Frontal cortex (tissue), 4 donors: ENCODE measurements at places on chromosomes 13 and 19. TPM values are rescaled to one million over a fixed set of nuclear protein-coding genes. Genes with fewer than 3 reads are reported as not detected.

- peak; percentile 80 for DNase-seq
Measured at GRCh38 chr19:35299523-35300338, 7.8 kb downstream of the MAG start.

DNA sequence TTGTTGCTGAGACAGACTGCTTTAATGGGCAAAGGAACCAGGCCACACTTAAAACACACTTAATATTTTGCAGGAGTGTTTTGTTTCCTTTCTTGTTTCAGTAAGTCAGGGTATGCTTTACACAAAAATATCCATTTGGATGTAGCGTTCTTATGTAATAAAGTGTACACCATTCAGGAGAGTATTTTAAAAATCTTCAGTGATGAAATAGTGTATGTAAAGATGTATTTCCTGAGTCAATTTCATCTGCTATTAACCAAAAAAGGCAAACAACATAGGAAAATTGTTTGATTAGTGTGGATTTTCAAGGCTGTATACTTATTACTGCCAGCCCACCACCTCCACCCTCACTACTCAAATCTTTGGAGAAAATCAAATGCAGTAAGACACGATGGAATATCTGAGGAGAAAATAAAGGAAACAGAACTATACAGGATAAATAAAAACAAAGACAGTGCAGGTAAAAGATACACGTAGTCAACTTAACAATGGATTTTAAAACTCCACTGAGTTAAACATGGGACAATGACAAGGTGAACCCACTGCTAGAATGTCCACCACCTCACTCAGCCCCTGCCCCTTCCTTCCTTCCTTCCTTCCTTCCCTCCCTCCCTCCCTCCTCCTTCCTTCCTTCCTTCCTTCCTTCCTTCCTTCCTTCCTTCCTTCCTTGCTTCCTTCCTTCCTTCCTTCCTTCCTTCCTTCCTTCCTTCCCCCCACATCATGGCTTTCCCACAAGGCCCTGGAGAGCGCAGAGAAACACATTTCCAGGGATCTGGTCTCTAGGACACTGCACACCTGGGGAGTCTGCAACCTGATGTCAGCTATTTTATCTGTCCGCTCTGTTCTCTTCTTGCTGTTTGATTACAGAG lies 360.3 kb downstream of the IRS2 start:
- no peak for DNase-seq

DNA sequence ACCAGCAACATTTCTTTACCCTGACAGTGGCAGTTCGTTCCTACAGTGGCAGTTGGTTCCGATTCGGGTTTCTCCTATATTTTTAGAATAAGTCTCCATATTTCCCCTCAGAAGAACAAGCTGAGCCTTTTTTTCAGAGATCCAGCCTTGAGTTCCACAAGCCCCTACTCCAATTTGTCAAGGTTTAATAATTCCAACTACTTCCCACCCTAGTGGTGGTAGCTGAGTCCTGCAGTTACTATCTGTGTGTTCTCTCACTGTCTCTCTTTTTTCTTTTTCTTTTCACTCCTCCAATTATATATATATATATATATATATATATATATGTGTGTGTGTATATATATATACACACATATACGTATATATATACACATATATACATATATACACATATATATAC lies 1347.3 kb downstream of the PCDH9 start:
- DNase-seq, result no peak

DNA sequence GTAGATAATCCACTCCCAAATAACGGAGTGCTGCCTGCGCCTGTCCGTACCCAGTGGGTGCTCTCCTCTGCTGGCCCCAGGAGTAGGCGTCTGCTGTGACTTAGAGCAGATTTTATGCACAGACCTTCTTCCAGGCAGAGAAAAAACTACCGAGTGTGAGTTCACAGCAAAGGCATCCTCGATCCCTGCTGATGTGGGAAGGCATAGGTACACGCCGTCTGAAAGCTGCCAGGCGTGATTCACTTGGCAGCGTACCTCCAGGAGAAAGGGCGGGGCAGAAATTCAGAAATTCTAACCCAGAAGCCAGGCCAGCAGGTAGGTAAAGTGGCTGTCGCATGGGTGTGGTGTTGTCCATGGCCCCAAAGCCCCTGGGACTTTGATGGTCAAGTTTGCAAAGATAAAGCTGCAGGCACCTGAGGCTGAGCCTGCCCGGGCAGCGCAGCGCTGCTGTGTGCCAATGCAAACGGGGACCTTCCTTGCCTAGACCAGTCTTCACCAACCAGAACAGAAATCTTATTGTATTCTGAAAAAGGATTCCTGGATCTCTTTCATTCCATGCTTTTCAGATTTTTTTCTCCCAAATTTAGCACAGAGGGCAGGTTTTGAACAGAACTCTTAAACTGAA lies 36.3 kb downstream of the COL4A2 start:
- DNase-seq, result no peak

Gene ACP7
- total RNA-seq, result not detected
